Prostate gland (tissue), 2 donors: ENCODE measurements at places on chromosomes 2 and 18. TPM values are rescaled to one million over a fixed set of nuclear protein-coding genes. Genes with fewer than 3 reads are reported as not detected.

DNA sequence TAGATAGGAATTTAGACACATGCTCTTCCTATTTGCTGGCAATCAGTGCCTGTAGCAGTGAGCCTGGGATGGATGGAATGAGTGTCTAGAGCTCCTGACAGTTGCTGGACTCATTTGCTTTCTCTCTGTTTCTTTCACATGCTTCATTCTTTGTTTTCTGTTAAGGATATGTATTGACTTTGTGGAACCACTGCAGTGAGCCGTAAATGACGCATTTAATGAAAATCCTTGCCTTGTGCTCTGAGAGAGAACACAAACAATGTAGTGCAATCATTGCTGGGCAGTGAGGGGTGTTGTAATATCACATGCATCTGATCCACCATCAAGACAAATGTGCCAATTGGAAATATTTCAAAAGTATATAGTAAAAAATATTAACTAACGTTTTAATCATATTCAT is 25.2 kb upstream of the CDH20 start:
- H3K27ac ChIP-seq, result no peak overlapping the region
- H3K36me3 ChIP-seq, result no peaks in the 10 kb centered on the region
- DNase-seq, result no peak
- no peaks in the 10 kb centered on the region for H3K27me3 ChIP-seq
- no peak overlapping the region for H3K4me3 ChIP-seq

DNA sequence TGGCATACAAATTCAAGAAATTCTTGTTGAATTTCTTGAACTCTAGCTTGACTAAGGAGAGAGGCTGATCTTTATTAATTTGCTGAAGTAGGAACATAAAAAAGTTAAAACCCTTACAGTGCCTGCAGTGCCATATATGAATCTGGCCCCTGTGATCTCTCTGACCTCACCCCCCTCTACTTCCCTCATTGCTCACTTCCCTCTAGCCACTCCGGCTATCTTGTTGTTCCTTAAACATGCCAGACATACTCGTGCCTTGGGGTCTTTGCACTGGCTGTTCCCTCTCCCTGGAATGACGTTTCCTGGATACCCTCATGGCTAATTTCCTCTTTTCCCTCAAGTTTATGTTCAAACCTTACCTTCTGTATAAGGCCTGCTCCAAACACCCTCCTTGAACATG is 246.3 kb upstream of the SIX2 start:
- DNase-seq, result no peak
- no peak overlapping the region for H3K4me3 ChIP-seq
- no peak overlapping the region for H3K27ac ChIP-seq
- no peaks in the 10 kb centered on the region for H3K36me3 ChIP-seq
- no peaks in the 10 kb centered on the region for H3K27me3 ChIP-seq

- no peak overlapping the region for H3K4me3 ChIP-seq
- H3K36me3 ChIP-seq, result no peaks in the 10 kb centered on the region
- no peaks in the 10 kb centered on the region for H3K27me3 ChIP-seq
- no peaks in the 10 kb centered on the region for H3K4me1 ChIP-seq
- no peak for DNase-seq
- no peak overlapping the region for H3K27ac ChIP-seq
Observed at GRCh38 chr2:236915726-236916125, 170.0 kb upstream of the COPS8 start.

GRCh38 chr2:25756536-25756935 is 83.2 kb upstream of the DTNB start:
- H3K4me3 ChIP-seq, result no peak overlapping the region
- peak overlapping the region; percentile 79 for H3K27ac ChIP-seq
- no peaks in the 10 kb centered on the region for H3K27me3 ChIP-seq
- peaks cover 5% of the 10 kb centered on the region for H3K4me1 ChIP-seq
- no peaks in the 10 kb centered on the region for H3K36me3 ChIP-seq
- no peak for DNase-seq

DNA sequence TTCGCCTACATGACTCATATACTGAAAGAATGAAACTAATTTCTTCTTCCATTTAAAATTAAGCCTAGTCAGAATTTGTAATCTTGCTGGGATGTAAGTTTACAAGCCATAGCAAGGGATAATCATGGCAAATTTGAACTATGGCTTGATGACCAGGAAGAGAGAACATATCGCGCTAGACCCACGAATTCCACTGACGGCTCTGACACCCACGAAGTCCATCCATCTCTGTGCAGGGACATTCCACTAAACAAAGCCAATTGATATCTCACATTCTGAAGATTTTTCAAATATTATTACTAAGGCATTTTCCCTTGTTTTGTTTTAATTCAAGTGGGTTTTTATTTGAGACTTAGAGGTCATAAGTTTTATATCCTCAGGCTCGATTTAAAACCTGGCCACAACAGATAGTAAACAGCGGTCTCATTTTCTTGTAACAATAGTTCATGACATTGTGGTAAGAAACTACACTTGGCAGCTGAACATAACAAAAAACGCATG is 113.0 kb downstream of the QPCT start:
- H3K27ac ChIP-seq, result no peak overlapping the region
- H3K4me1 ChIP-seq, result no peaks in the 10 kb centered on the region
- DNase-seq, result no peak
- H3K4me3 ChIP-seq, result no peak overlapping the region

DNA sequence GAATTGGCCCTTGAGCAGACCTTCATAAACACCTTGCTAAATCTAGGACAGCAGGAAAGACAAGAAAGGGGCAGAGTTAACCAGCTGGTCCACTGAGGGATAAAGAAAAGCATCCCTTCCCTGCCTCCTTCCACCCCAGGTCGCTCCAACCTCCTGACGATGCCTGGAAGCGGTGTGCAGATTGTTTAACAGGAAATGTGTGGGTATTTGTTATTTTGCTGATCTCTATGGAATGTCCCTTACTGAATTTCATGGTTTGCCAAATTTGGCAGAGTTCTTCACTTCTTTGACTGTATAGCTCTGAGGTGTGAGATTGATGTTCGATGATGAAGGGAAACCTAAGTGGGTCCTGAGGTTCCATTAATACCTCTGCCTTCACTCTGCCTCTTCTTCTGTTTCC is 72.9 kb downstream of the MAP3K20 start:
- no peaks in the 10 kb centered on the region for H3K27me3 ChIP-seq
- H3K27ac ChIP-seq, result no peak overlapping the region
- no peak for DNase-seq
- no peak overlapping the region for H3K4me3 ChIP-seq
- H3K4me1 ChIP-seq, result no peaks in the 10 kb centered on the region
- no peaks in the 10 kb centered on the region for H3K36me3 ChIP-seq

DNA sequence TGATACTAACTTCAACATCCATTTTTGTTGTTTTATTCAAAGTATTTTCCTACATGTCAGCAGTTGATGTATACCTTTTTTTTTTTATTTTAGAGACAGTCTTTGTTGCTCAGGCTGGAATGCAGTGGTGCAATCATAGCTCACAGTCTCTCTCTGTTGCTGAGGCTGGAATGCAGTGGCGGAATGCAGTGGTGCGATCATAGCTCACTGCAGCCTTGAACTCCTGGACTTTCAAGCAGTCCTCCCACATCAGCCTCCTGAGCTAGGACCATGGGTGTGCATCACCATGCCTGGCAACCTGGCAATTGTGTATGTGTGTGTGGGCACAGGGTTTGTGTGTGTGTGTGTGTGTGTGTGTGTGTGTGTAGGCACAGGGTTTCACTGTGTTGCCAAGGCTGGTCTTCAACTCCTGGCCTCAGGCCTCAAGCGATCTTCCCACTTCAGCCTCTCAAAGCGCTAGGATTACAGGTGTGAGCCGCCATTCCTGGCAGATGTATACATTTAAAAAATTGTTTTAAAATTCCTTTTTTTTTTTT is 24.8 kb downstream of the SANBR start:
- H3K4me1 ChIP-seq, result no peaks in the 10 kb centered on the region
- H3K36me3 ChIP-seq, result no peaks in the 10 kb centered on the region
- DNase-seq, result no peak
- H3K27ac ChIP-seq, result no peak overlapping the region
- H3K27me3 ChIP-seq, result no peaks in the 10 kb centered on the region
- no peak overlapping the region for H3K4me3 ChIP-seq

- H3K4me1 ChIP-seq, result peaks cover 5% of the 10 kb centered on the region
- H3K27ac ChIP-seq, result peak overlapping the region; percentile 0
- no peaks in the 10 kb centered on the region for H3K27me3 ChIP-seq
- peaks cover 8% of the 10 kb centered on the region for H3K36me3 ChIP-seq
- DNase-seq, result no peak
Observed at GRCh38 chr2:233489666-233490065, 76.9 kb downstream of the USP40 start.

- no peaks in the 10 kb centered on the region for H3K4me1 ChIP-seq
- H3K4me3 ChIP-seq, result peak overlapping the region; percentile 96
- no peaks in the 10 kb centered on the region for H3K36me3 ChIP-seq
- DNase-seq, result peak; percentile 62
- no peaks in the 10 kb centered on the region for H3K27me3 ChIP-seq
- H3K27ac ChIP-seq, result peak overlapping the region; percentile 76
Observed at GRCh38 chr2:105746177-105747080, 1.7 kb downstream of the NCK2 start.

The CCDC102B gene
- 2.9 TPM for total RNA-seq

The SAG gene
- not detected for total RNA-seq

The NEUROD1 gene
- total RNA-seq, result not detected
